Activated T-cell treated with anti-CD3 and anti-CD28 coated beads, Interleukin-2, amount 50 U/mL, for 1 hour (primary cell): ENCODE measurements at places on chromosomes 1 and 21.

DNA sequence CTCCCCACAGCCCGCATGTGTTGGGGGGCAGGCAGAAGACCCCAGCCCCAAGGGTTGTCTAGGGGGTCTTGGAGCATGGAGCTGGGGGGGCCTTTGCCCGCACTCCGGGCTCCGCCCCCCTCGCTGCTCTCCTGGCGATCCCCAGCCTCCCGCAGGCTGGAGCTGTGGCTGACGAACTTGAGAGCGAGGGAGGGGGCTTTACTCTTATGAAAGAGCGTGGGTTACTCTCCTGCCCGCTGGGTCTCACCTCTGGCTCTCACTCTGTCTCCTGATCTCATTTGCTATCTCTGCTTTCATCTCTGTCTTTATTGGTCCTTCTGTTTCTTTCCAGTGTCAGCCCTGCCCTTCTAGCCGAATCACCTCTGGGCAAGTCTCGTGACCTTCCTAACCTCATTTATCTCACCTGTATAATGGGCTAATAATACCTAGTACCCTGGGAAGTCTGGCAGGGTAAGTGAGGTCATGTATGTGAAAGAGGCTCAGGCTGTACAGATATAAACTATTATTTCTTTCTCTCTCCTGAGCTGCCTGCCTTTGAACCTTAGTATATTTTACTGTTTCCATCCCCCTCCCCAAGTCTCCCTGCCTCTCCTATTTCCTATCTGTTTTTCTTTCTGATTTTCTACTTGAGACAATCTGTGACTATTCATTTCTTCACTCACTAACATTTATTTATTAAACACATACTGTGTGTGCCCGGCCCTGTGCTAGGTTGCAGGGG is 731 bp downstream of the EFNA4 start:
- DNase-seq: no peak

DNA sequence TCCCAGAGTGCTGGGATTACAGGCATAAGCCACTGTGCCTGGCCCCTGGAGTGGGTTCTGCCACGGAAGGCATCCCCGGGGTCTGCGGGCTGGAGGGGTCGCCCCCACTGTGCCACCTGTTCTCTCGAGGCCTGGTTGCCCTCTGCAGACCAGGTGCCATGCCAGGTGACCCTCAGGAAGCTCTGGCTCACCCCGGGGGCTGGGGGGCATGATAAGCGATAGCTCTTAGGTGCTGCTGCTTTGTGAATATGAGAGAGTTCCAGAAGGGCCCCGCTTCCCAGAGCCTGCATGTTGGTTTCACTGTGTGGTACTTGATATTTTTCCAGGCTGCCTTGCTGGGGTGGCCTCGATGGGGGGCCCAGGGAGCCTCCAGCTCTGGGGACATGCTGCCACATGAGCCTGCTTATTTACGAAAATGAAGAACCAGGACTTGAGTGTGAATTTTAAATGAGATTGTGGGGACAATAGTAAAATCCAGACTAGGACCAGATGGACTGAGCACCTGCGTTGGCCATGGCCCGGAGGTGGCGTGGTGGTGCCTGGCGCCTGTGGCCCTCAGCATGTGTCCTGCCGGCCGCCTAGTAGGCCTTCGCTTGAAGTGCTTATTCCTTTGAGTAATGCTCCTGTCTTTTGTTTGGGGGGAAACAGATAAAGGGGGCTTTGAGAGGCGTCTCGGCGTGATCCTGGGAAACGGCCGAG is 7.3 kb downstream of the SKI start:
- DNase-seq: no peak

GRCh38 chr21:44858291-44858690 is 15.2 kb downstream of the PTTG1IP start:
- DNase-seq: no peak

GRCh38 chr1:180167721-180168467 is 13.2 kb downstream of the QSOX1 start:
- DNase-seq: no peak

DNA sequence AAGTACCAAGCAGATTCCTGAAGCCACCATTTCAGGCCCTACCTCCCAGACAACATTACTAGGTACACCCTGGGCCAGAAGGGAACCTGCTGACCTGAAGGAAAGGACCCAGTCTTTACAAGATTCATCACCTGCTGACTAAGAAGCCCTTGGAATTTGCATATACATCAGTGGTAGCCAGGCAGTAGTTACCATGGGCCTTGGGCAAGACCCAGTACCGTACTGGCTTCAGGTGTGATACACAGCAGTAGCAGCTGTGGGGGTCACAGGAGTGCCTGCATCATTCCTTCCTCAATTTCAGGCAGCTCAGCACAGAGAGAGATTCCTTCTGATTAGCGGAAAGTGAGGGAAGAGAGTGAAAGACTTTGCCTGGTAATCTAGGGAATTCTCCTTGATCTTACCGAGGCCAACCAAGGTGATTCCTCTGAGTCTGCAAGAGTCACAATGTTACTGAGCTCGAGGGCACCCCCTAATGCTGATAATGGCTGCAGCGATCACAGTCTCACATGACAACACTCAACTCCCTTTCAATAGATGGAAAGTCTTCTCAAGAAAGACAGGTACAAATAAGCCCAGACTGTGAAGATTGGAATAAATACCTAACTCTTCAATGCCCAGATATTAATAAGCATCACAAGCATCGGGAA is 22.0 kb upstream of the UHMK1 start:
- no peak for DNase-seq

DNA sequence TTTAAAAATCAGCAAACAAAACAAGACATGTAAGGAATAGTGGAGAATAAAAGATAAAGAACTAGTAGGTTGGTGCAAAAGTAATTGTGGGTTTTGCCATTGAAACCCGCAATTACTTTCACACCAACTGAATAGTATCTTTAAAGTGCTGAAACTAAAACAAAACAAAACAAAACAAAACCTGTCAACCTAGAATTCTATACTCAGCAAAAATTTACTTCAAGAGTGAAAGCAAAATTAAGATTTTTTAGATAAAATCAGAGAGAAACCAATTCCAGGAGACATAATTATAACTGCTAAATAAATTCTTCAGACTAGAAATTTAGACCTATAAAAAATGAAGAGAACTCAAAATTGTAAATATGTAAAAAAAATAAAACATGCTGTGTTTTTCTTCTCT is 114.0 kb upstream of the TSPAN2 start:
- DNase-seq: no peak

GRCh38 chr1:75133750-75134646 is at the start of gene LHX8:
Gene LHX8, plus strand, starts transcription at chr1:75134388. Its CDS starts 2,227 bp downstream, at chr1:75136615.
- no peak for DNase-seq

DNA sequence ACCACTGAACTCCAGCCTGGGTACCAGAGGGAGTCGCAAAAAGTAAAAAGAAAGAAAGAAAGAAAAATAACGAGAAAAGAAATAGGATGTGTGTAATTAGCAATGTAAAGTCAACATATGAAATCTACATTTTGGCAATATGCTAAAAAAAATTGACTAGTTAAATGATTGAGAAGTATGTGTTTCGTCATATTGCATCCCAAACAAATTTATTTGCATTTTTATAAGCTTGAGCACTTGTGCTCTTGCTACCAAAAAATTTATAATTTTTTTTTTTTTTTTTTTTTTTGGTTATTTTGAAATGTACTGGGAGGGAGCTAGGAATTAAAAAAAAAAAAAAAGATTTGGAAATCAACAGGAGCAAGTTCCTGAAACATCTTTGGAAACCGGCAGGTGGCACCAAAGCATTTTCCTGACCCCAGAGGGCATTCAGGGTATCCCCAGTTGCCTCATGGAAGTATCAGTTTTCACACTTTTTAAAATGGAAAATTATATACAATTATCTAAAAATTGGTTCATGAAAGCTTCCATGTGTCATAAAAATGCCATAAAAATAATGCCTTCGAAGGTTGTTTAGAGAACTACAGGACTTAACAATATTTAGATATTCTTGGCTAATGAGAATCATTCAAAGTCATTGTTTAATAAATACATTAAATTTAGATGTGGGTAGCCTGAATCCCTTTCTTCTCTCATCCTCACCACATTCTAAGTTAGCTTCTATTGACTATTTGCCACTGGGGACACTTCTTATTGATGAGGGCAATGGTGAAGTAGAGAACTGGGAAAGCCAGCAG is 4.8 kb upstream of the HEATR1 start:
- no peak for DNase-seq

DNA sequence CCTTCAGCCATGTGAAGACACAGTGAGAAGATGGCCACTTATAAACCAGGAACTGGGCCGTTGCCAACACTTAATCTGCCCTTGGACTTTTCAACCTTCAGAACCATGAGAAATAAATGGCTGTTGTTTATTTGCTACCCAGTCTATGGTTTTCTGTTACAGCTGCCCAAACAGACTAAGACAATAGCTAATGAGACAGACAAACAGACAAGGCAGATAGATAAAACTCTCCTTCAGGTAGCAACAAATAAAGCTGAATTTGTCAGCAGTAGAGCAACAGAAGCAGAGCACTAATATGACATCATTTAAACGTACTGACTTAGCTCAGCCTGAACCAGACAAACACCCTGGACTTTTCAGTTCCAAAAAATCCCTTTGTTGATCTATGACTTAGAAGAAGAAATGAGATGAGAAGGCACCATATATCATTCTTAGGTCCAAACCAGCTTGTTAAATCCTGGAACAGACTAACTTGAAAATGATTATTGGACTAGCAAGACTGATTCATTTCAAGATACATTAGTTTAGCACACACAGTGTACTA is 27.0 kb downstream of the ZZZ3 start:
- no peak for DNase-seq

DNA sequence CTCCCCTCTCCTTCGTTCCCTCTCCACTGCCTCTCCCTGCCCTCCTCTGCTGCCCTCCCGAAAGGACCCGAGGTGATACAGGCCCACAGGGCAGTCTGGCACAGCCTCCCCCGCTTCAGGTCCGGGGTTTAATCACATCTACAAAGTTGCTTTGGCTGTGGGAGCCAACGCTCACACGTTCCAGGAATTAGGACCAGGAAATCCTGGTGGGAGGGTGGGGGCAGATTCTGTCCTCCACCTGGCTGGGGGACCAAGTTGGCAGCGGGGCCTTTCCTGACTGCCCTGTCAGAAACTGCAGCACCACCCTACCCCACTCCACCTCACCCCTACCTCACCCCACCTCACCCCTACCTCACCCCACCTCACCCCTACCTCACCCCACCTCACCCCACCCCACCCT is 95.1 kb downstream of the WDR4 start:
- no peak for DNase-seq

DNA sequence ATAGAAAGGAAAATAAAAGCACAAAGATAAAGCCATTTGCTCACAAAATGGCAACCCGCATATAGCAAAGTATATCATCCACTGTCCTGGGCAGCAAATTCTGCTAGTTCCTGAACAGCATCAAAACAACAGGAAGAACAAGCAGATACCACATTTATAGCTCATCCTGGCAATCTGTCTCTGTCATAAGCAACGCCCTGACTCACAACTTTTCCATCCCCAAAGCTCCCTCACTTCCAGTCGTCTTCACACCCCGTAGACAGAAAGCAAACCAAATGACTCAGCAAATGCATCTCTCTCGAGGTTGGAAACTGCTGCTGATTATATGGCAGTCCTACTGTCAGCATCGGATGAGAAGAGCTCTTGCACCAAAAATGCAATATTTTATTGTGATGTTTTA is 65.8 kb downstream of the AK5 start:
- DNase-seq: no peak

DNA sequence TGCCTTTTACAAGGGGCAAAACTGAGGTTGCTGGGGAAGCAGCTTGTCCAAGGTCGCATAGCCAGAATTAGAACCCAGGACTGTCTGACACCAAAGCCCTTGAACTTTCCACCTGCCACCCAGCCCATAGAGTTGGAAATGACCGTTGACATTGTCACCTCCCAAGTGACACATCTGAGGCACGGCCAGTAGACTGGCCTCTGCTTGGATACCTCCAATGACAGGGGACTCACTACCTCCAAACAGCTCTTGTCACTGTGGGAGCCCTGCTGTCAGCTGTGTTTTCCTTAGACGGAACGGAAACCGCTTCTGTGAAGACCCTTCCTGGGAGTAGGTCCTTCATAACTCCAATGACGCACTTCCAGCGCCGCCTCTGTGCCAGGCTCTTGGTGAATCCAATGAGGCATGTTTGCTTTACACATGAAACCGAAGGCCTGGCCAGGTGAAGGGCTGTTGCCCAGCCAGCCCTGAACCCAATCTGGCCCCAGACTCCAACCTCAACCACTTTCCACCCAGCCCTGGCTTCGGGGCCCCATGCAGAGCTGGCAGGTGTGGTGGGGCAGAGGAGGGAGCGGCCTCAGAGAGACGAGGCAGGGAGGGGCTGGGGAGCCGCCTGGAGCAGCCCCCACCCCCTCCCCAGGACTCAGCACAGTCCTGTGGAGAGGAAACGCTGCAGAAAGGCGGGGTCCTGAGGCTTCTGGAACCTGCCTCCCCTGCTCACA is 109.2 kb upstream of the IFFO2 start:
- DNase-seq: no peak

GRCh38 chr1:147388969-147389368 is 146.5 kb downstream of the CHD1L start:
- no peak for DNase-seq

- no peak for DNase-seq
Observed at GRCh38 chr1:115437196-115437595, 99.1 kb upstream of the NGF start.

GRCh38 chr1:224801844-224802490 is 127.5 kb upstream of the DNAH14 start:
- no peak for DNase-seq

- no peak for DNase-seq
Observed at GRCh38 chr1:209667708-209668107, 7.5 kb upstream of the G0S2 start.

- DNase-seq: no peak
Observed at GRCh38 chr1:22677931-22678896, 25.2 kb downstream of the C1QB start.

GRCh38 chr1:204367956-204368355 is 8.2 kb upstream of the PLEKHA6 start:
- DNase-seq: no peak

DNA sequence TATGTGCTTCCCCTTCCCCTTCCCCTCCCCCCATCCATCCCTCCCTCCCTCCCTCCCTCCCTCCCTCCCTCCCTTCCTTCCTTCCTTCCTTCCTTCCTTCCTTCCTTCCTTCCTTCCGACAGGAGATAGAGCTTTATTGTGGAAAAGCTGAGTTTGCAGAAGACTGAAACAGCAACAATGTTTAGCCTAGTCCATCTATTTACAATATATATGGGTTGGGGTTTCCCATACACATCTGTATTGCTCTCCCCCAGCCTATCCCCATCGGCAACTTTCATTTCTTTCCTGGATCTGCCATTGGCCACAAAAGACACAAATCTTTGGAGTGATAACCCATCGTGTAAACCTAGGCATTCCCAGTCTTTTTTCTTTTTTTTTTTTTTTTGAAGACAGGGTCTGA is 222.3 kb downstream of the USH2A start:
- DNase-seq: no peak

GRCh38 chr1:221437171-221437570 is 304.7 kb downstream of the DUSP10 start:
- DNase-seq: no peak
